ENCODE measurements at places on chromosomes 16 and 17.

DNA sequence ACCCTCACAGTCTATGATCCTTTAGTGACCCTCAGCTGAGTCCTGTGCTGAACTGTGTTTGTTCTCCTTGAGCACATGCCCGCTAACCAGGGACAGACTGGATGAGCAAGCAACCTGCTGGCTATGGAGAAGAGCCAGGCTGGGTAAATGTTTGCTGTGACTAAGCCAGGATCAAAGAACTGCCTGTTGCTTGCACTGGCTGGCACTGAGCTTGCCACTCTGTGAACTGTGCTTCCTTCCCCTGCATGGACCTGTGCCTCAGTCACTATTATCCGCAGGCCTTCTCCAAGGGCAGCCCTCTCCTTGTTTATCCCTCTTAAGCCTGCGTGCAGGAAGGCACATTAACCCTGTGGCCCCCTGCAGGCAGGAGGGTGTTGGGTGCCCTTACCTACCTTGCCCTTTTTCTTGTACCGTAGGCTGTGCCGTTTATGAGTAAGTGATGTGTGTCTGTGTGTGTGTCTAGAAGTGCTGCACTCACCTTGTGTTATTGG lies 7.4 kb downstream of the PNPO start:
- peak; percentile 27 for DNase-seq

- DNase-seq: no peak
Measured at GRCh38 chr16:67245674-67246080, 1.6 kb downstream of the FHOD1 start.

GRCh38 chr16:87621976-87622713 lies 19.8 kb downstream of the JPH3 start:
- no peak for DNase-seq

- peak; percentile 47 for DNase-seq
Measured at GRCh38 chr17:56290101-56290801, 137.0 kb downstream of the ANKFN1 start.

DNA sequence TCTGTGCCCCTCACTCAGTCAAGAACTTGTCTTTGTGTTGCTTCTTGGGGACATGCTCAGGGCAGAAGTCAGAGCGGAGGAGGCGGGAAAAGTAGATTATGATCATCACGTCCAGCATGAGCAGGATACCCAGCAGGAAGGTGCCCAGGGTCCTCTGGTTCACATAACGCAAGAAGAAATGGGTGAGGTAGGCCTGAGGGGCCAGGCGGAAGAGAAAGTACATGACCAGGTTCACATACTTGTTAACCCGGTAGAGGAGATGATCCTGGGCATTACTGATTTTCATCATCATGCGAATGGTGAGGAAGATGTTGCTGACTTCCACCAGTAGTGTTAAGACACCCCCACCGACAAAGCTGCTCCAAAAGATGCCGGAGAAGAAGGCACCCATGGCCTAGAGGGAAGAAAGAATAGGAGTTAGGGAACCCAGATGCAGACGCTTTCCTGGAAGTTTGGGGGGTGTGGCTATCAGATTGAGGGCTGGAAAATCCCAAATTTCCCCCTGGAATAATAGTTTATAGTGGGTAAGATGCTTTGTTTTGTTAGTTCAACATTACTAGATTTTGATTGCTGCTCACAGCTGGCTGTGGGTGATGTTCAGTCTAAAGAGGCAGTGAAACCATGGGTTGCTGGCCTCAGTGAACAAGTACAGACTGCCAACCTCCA lies 1.4 kb downstream of the TLCD1 start:
- no peak for DNase-seq

- DNase-seq: no peak
Measured at GRCh38 chr17:43628089-43628650, 33.6 kb downstream of the MEOX1 start.

DNA sequence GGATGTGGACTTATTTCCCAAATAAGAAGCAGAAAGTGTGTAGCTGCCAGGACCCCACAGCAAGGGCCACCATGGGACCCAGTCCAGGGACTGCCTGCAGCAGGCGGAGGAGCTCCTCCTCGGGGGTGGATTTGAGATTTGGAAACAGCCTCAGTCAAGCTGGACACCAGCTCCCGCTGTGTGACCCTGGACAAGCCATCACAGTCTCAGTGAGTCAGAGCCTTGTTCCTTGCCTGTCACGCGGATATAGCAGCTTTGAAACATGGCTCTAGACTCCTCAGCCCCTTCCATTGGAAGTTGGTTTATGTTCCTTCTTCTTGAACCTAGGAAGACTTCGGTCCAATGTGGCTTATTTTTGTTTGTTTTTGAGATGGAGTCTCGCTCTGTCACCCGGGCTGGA lies 12.5 kb upstream of the DPEP1 start:
- no peak for DNase-seq

- peak; percentile 33 for DNase-seq
Measured at GRCh38 chr17:40726919-40727318, 23.4 kb upstream of the KRT24 start.

DNA sequence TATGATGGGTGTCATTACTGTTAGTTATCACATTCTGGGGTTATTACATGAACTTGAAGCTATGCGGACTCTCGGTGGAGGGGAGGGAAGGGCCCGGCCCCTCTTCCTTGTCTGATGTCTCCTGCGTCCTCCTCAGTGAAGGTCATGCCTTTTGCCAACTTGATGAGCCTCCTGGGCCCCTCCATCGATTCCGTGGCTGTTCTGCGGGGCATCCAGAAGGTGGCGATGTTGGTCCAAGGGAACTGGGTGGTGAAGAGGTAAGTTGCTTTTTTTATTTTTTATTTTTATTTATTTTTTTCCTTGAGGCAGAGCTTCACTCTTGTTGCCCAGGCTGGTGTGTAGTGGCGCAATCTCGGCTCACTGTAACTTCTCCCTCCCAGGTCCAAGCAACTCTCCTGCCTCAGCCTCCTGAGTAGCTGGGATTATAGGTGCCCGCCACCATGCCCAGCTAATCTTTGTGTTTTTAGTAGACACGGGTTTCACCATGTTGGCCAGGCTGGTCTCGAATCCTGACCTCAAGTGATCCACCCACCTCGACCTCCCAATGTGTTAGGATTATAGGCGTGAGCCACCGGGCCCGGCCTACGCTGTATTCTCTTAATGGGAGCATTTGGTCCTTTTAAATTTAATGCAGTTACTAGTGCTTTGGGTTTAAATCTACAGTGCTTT lies 21.6 kb downstream of the POLR3E start:
- peak; percentile 51 for DNase-seq

- no peak for DNase-seq
Measured at GRCh38 chr17:83006515-83007455, 72.6 kb upstream of the METRNL start.

- DNase-seq: no peak
Measured at GRCh38 chr17:33233811-33234177, 59.3 kb downstream of the ASIC2 start.

- no peak for DNase-seq
Measured at GRCh38 chr17:21078016-21078780, 35.4 kb upstream of the USP22 start.

DNA sequence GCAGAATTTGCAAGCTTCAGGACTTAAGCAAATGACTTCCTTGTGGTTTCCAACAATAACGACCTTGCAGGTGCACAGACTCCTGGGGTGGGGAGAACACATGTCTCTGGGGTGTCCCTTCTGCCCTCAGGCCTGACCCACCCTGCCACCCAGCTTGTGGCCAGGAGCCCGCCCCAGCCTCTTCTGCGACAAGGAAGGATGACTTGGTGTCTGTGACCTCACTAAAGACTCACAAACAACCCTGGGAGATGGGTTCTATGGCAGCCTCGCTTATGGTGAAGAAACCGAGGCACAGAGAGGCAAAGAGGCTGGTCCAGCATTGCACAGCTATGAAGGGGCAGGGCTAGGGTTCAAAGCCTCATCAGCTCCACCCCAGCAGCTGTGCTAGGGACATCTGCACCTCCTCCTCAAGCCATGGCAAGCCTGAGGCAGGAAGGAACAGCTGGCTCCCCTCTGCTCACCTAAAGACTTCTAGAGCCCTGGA lies 2.6 kb downstream of the ATP2A3 start:
- DNase-seq: no peak

- DNase-seq: peak; percentile 57
Measured at GRCh38 chr17:48576479-48577309, 1.5 kb downstream of the HOXB4 start.

GRCh38 chr16:57534337-57534880 lies 2.0 kb downstream of the CCDC102A start:
- no peak for DNase-seq
